ENCODE measurements at places on chromosomes 11 and 22.

- DNase-seq, result no peak
Measured at GRCh38 chr11:131977231-131977630, 606.8 kb downstream of the NTM start.

DNA sequence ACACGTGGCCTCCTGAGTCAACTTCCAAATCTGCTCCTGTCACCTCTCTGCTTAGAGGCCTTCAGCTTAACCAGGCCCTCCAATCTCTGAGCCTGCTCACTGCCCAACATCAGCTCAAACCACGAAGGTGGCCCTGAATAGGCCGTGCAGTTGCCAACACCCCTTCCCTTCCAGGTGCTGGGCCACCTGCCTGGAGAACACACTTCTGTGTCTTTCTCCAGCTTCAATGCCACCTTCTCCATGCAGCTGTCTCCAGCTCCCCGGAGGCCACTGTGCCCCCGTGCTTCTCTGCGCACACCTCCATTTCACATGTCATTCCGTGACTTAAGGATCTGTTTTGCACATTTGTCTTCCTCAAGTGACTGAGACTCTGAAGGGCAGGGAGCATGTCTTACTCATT, 5.3 kb downstream of the RELA start:
- no peak for DNase-seq

GRCh38 chr11:128497061-128497775, 90.1 kb downstream of the ETS1 start:
- DNase-seq, result peak; percentile 85

DNA sequence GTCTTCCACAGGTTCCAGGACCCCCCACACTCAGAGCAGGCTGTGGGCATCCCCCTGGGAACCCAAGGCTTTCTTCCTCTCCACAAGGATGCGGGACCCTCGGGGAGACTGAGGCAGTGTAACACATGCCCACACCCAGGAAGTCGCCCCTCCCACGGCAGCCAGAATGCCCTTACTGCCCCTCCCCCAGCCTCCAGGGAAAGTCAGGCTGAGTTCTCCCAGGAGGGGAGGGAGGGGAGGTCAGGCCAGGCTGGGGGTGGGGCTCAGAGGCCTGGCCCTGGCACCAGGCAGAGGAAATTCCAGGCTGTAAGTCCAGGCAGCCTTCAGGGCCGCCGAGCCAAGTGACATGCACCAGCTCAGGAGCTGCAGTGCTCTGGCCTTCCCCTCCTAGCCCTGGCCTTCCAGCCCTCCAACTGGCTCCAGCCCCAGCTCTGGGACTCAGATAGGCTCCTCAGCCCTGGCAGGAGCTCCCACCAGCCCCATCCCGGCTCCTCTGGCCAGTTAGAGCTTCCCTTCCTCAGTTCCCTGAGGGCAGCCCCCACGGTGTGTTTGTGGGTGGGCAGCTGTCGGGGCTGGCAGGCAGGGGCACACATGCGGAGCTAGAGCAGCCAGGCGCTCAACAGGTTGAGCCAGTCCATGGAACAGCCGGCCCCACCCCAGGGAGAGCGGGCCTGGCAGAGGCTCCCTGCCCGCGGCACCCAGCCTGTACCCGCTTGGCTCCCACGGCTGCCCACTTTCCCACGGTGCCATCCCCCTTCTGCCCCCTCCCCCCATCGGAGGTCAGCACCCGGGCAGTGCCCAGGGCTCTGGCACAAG, 3.6 kb downstream of the BCL9L start:
- no peak for DNase-seq

All from GM12865 (cell line).